ENCODE measurements at places on chromosomes 2 and 18.
A peak's percentile ranks its signal among the peaks of the same experiment; 100 is the strongest.

DNA sequence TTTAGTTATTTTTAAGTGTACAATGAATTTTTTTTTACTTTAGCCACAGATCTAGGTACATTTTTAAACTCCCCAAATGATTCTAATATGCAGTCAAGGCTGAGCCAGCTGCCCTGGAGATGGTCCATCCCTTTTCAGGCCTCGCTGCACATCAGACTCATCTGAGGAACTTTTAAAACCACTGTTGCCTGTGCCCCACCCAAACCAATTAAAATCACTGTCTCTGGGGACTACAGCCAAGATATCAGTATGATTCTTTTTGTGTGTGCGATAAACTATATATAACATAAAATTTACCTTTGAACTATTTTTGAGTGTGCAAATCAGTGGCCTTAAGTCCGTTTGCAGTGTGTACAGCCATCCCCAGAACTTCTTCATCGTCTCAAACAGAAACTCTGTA, 9.1 kb upstream of the MALT1 start:
- DNase-seq: no peak

DNA sequence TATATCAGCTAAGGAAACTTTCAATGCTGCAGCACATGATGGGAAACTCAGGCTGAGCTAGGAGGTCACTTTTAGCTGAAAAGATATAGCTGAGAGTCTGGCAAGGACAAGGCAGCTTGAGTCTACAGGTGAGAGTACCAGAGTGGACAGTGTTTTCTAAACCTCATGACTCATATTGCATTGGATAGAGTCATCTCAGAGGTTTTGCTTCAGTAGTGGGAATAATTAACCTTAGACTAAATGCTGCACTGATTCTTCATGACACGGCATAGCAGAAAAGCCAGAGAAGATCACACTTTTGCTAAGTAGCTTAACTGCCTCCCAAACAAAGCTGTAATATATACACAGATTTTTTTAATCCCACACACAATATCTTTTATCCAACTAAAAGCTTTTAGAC, 865.0 kb upstream of the CDH2 start:
- no peak for DNase-seq

GRCh38 chr2:100013892-100014677, 128.3 kb downstream of the AFF3 start:
- DNase-seq: no peak

- no peak for DNase-seq
These were observed 105.9 kb downstream of the AGAP1 start for GRCh38 chr2:235599596-235600338.

- DNase-seq: no peak
These were observed 172.7 kb upstream of the ARL4C start for GRCh38 chr2:234669621-234670020.

DNA sequence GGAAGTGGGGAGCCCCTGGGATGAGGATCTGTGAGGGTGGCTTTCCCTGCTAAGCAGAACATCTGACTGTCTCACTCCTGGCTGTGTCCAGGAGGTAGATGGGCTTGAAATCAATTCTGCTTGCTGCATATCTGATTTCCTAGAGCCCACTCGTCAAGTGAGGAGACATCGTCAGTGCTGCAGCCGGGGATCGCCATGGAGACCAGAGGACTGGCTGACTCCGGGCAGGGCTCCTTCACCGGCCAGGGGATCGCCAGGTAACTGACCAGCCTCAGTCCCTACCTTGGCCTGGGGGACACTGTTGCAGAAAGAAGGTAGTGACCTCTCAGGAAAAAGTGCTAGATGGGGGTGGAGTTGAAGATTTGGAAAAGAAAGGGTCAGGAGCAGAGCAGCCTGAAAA, 31.3 kb downstream of the CNGA3 start:
- no peak for DNase-seq

DNA sequence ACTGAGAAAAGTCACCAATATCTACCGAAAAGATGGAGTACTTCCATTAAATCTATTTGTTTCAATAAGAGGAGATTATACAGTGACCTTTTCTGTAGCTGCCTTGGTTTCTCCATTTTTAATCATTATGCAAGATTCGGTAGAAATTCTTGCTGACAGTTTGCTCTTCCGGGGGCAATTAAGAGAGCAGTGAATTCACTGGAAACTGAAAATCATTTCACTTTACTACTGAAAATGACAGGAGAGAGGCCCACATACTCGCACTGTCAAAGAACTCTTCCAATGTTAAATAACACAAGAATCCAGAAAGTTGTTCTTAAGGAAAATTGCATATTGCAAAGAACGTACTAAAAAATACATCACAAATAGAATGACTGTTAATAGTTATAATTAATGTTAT, 699.3 kb downstream of the CBLN2 start:
- no peak for DNase-seq

GRCh38 chr2:195636890-195637289, 20.1 kb upstream of the SLC39A10 start:
- no peak for DNase-seq

GRCh38 chr2:135916207-135916606, 40.0 kb upstream of the MCM6 start:
- no peak for DNase-seq

DNA sequence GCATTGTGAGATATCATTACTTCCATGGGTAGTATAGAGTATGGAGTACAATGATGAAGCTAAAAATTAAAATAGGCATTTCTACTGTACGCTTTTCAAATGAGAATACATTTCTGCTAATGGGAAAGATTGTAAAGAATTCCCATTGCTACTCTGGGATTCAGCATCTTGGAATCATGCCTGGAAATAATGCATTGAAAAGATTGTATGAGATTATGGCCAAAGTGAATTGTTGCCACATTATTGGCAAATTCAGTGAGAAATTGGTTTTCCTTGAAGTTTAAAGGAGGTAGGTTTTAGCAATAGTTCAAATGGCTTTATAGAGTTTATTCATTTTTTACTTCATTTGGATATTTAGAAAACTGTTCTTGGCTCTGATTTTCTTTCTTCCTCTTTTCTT, 157.9 kb downstream of the GULP1 start:
- DNase-seq: no peak

- DNase-seq: no peak
These were observed 116.3 kb downstream of the DYM start for GRCh38 chr18:49344096-49344495.

DNA sequence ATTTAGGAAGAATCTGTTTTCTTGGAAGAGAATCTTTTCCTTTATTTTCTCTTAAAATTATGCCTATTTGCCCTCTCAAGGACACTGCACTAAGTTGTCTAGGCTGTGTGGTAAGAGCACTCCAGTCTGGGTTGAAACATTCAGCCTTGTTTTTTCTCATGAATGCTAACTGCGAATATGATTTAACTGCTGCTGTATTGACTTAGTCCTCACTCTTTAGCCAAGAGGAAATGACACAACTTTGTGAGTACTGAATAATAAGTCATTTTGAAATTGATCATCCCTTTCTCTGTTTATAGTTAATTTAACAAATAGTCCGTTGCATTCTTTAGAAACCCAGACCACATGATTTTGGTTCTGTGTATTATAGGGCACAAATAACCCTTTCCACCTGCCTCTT, 4.5 kb upstream of the RND3 start:
- no peak for DNase-seq

DNA sequence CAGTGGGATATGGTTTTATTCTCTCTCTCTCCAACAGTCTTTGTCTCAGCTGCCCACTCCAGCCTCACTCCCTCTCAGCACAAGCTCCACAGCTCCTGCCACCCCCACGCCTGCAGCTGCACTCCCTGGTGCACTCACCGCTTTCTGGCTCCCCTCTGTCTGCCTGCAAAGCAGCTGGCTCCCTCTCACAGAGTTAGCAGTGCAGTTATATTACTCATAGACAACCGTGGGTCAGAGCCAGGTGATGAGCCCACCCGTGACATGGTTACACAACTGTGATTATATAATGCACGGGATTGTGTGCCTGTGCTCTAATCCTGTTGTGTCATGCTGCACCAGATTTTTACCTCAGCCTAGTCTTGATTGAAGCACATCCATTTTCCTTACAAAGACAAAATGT, 276.9 kb upstream of the CHAC2 start:
- no peak for DNase-seq

GRCh38 chr2:75920859-75921551, 210.3 kb upstream of the GCFC2 start:
- DNase-seq: no peak

DNA sequence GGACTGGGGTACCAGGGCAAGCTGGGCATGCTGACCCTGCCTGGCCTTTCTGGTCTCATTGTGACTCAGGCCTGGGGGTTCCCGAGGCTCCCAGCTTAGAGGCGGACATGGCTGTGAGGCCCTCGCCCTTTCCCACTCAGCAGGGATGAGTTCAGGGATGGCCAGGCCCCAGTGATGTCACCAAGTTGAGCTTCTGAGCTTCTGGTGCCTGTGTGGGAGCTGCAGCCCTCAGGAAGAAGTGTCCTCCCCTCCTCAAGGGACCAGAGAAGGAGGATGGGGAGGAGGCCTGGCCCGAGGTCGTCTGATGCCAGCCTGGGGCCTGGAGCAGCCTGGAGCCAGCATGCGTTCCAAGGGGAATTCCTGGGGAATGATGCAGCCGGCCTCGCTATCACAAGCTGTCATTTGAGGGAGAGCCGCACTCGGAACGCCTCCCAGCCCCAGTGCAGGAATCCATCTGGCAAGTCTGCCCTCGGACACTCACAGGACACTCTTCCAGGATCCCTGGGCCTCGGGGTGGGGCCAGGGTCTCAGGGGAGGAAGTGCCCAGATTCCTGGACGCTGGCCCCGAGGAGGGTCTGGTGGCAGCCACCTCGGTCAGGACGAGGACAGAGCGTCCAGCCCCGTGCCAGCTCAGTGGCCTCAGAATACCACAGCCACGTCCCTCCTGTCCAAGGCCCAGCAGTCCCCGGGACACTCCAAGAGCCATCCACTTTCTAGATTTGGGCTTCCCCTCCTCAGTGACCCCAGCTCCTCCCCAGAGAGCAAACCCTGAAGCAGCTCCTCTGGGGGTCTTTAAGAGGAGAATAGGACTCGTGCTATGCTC, 61.2 kb upstream of the GPC1 start:
- DNase-seq: no peak

- peak; percentile 73 for DNase-seq
These were observed 1.0 kb upstream of the PPP4R3B start for GRCh38 chr2:55618275-55619055.

GRCh38 chr2:124978597-124978996, 953.5 kb downstream of the CNTNAP5 start:
- DNase-seq: no peak

DNA sequence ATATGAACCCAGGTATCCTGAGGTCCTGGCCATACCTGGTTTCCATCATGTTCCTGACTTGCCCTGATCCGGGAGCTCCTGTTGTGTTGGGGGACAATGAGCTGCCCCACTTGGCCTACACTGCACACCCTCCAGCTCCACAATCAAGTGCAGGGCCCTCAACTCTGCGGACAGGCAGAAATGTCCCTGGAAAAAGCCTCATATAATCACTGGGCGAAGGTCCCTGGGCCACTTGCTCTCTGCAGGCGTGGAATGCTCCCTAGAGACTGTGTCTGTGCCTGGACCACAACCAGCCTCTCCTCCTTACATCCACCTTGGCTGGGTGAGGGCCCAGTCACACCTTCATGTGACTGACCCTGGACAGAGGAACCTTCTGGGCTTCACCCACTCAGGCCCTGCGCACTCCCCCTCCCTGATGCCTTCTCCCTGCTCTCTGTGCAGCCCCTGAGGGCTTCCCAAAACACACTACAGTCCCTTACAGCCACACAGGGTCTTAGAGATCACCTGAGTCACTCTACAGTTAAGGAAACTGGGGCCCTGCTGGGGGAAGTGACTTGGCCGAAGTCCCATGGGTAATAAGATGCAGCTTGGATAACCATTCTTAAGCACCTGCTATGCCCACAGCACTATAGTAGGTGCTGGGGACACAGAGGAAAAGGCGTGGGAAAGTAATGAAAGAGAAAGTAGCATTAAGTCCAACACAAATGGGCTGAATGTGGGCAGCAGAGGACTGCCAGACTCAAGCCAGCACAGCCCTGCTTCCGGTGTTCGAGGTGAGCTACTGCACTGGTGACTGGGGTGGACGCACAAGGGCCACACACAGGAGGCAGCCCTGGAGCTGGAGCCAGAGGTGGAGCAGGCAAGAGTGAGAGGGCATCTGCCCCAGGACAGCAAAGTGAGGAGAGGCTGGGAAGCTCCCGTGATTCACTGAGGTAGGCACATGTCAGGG, 9.8 kb downstream of the BOLA3 start:
- no peak for DNase-seq

All from activated CD4-positive, alpha-beta T cell treated with anti-CD3 and anti-CD28 coated beads for 36 hours (primary cell).